Right ventricle myocardium inferior (tissue), 1 donor: ENCODE measurements at places on chromosomes 12 and 14.
A peak's percentile ranks its signal among the peaks of the same experiment; 100 is the strongest.

GRCh38 chr12:124703856-124704255, 136.4 kb upstream of the NCOR2 start:
- DNase-seq = no peak

DNA sequence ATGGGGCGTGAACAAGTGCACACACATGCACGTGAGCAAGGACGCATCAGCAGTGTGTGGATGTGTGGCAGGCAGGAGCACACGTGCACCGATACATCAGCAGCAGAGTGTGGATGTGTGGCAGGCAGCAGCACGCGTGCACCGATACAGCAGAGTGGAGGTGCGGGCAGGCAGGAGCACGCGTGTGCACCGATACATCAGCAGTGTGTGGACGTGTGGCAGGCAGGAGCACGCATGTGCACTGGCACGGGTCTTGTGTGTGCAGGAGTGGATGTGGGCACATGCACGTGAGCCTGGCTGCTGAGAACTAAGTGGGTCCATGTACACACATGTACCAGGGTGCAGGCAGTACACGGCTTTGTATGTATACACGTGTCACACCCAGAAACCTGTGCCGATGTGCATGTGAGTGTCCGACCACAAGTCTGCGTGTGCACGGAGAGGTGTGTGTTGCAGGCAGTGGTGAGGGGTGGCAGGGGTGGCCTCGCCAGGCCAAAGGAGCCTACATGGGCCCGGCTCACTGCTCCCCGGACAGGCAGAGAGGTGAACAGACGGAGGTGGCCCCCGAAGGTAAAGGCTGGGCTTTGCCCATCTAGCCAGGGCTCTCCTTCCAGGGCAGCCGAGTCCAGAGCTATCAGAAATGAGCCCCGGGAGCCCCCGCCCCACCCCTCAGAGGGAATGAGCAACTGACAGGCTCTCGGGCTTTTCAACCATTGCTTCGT, 53.9 kb downstream of the RFLNA start:
- DNase-seq = no peak

DNA sequence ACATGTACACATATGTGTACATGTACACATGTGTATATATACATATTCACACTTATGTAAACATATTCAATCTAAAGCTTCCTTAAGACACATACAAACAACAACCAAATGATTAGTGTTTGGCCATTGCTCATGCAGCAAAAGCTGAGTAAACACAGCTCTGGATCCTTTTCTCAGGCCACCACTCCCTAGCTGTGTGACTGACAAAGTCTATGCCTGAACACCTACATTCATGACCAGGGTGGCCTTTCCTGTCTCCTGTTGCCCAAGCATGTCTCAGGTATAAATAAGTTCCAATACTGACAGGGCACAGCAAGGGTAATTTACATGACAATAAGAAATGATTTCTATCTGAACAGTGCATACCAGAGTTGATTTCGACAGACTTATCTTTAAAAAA, 1.4 kb upstream of the PTPRO start:
- DNase-seq = no peak

GRCh38 chr12:78095623-78096022, 264.9 kb downstream of the NAV3 start:
- DNase-seq = no peak

GRCh38 chr14:104803280-104803911, 2.5 kb downstream of the ZBTB42 start:
- DNase-seq = no peak

GRCh38 chr12:3303410-3304136, 187.4 kb upstream of the PRMT8 start:
- no peak for DNase-seq

- DNase-seq = no peak
These were observed 513.0 kb downstream of the DIO2 start for GRCh38 chr14:79698298-79698711.

GRCh38 chr12:51923506-51924365, 16.4 kb downstream of the ACVRL1 start:
- DNase-seq = peak; percentile 91

GRCh38 chr12:69833696-69834095, 8.7 kb downstream of the MYRFL start:
- no peak for DNase-seq

GRCh38 chr14:54674046-54674741, 107.3 kb downstream of the SAMD4A start:
- no peak for DNase-seq
